Stimulated activated CD8-positive, alpha-beta memory T cell treated with anti-CD3 and anti-CD28 coated beads, Interleukin-4, amount 100 ng/mL, for 4 hours (primary cell): ENCODE measurements at places on chromosomes 2 and 18.

- DNase-seq = no peak
These were observed 4.0 kb downstream of the IFT172 start for GRCh38 chr2:27485496-27485895.

- DNase-seq = no peak
These were observed 495 bp upstream of the TTC32 start for GRCh38 chr2:19902216-19902740.

- no peak for DNase-seq
These were observed 76.0 kb upstream of the DSG1 start for GRCh38 chr18:31241900-31242409.

DNA sequence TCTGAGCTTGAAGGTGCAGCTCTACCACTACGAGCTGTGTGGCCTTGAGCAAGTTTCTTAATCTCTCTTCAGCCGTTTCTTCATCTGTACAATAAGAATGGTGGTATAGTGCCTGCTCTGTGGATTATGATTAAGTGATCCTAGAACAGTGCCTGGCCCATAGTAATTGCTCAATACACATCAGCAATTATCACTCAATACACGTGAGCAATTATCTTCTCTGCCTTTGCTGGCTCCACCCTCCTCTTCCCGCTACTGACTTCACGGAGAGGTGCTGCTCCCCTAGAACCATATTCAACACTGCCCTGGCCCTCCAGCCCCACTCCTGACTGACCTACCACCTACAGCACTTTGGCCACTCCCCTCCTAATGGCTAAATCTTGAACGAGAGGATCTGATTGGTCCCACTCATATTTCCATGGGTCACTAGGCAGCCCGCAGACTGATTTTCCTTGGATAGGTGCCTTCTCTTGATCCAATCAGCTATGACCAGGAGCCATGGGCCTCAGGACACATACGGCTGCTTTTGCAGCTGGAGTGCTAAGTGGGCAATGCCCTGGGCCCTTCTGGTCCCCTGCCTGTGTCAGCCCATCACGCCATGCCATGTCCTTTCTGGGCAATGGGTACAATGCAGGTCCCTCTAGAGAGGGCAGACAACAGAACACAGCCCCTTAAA is 77.5 kb downstream of the STPG4 start:
- DNase-seq = no peak

DNA sequence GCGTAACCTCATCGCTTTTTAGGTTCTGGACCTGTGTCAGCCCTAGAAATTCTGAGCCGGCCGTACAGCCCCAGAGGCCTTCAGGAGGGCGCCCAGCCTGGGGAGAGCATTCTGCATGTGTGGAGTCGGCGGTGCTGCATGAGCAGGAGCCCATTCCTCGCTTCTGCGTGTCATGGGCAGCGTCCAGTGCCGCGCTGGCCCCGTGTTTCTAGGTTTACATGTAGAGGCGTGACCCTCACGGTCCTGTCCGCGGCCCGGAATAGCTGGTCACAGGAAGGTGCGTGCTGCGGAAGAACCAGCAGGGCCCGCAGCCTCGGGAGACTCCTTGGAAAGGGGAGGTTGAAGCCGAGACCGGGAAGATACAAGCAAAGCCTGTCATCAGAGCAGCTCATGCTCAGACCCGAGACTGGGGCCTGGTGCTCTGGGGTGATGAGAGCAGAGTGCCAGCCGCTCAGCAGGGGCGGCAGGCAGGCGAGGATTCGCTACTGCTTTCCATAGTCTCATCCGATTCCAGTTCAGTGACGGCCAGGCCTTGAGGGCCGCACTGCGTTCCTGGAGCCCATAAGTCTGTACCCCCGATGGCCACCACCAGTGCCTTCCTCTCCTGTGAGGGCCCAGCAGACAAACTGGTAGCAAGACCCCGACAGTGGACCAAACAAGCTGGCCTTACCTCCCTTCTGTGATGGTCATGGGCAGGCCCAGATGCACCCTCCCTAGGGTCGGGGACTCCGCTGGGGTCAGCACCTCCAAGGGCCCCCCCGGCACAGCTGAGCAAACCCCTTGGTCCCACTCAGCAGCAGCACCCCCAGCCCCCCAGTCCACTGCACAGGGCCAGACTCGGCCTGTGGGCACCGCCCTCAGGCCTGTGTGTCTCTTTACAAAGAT is 15.6 kb upstream of the NFATC1 start:
- DNase-seq = no peak

GRCh38 chr18:28062443-28062842 is 114.5 kb downstream of the CDH2 start:
- DNase-seq = no peak

DNA sequence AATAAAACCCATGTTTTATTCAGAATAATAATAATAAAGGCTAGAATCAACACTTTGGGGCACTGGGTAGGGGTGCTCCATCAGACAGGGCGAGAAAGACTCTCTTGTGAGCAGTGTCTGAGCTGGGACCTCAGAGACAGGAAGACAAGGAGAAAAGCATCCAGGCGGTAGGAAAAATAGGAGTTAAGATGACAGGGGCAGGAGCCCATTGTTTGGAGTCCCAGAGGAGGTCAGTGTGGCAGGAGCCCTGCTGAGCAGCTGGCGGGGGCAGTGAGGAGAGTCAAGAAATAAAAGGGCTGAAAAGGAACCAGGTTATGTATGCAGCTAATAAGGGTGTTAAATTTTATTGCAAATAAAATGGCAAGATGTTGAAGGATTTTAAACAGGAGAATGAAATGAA is 457.4 kb downstream of the FBXO15 start:
- no peak for DNase-seq

DNA sequence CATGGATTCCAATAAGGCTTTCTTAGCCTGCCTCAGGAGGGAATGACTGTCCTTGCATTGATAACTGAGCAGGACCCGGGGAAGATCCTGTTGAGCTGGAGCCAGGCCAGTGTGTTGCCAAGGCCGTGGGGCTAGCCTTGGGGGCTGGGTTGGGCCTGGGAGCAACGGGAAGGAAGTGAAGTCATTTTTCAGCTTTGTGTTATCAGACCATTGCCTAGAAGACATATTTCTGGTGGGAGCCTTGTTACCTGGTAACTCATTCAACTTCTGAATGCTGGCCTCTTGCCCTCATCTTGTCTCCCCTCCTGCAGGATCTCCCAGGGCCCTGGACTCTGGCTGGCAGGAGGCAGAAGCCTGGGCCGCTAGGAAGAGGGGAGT is 92.7 kb upstream of the MGAT5 start:
- no peak for DNase-seq

- no peak for DNase-seq
These were observed 148.8 kb upstream of the DLGAP1 start for GRCh38 chr18:4603955-4604354.

DNA sequence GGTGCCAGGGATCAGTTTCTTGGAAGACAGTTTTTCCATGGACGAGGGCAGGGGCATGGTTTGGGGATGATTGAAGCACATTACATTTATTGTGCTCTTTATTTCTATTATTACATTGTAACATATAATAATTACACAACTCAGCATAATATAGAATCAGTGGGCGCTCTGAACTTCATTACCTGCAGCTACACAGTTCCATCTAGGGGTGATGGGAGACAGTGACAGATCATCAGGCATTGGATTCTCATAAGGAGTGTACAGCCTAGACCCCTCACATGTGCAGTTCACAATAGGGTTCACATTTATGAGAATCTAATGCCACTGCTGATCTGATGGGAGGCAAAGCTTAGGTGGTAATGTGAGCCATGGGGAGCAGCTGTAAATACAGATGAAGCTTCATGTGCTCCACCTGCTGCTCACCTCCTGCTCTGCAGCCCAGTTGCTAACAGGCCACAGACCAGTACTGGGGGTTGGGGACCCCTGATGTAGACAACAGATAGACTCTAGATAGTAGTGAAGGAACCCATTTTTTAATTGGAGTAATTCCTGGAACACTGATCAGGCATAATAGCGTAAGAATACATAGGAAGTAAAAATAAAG is 41.5 kb upstream of the MC4R start:
- DNase-seq = no peak

GRCh38 chr2:45166229-45166890 is 157.1 kb upstream of the SIX2 start:
- DNase-seq = no peak

DNA sequence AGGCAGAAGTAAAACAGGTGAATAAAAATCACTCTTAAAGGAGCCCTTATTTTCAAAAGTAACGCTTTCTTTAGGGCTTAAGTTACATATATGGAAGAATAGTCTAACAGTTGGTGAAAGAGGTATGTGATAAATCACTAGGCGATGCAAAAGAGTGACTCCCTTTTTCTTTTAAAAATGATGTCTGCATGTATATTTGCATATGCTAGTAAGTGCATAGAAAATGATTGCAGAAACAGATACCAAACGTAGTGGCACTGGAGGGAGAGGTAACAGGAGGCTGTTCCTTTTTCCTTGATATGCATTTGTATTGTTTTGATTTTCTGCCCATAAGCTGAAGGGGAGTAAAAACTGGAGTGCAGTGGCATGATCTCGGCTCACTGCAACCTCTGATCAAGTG is 158.3 kb downstream of the PRPF40A start:
- DNase-seq = no peak

GRCh38 chr2:120552800-120553481 is 182.7 kb upstream of the GLI2 start:
- DNase-seq = no peak

- no peak for DNase-seq
These were observed 348.4 kb upstream of the REG3G start for GRCh38 chr2:78676921-78677696.

- DNase-seq = no peak
These were observed 5.0 kb downstream of the FZD7 start for GRCh38 chr2:202038471-202039277.

GRCh38 chr2:112175958-112176573 is 37.9 kb downstream of the FBLN7 start:
- DNase-seq = no peak

DNA sequence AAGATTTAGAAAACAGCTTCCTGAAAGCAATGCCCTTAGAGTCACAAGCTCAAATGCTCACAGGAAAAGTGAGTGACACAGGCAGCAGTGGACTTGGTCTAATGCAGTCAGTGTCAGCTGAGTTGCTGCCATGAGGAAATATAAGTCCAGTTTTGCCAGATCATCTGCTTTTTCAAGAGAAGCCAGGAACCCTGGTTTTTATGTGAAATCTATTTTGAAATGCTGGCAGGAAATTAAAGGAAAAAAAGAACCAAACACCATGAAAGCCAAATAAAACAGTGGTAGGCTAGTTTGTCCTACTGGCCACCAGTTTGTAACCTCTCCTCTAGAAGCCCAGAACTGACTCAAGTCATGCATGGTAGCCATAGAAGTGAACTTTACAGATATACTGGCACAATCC is 109.2 kb downstream of the THADA start:
- DNase-seq = no peak

DNA sequence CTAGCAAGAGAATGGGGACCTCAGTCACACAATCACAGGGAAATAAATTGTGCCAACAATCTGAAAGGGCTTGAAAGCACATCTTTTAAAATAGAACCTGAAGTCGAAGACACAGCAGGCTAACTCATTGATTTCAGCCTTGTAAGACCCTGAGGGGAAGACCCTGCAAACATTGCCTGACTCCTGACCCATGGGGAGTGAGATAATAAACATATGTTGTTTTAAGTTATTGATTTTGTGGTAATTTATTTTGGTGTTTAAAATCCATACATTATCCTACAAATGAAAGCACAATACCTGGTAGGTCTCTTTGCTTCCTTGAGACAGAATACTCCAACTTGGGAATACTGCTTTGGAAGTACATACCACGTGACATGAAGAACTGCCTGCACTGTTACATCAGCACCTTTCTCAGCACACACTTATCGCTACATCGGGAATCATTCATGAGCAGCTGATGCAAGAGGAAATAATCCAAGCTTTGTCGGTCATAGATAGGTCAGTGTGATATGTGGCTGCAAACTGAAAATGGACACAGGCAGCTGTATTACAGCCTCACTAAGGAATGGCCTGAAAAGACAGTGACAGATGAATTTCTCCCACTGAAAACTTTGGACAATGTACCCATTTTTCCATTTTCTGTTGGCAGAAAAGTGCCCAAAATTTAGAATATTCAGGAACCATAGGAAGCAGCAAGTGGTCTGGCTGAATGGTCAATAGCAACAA is 494.5 kb upstream of the MAP2 start:
- no peak for DNase-seq

- DNase-seq = no peak
These were observed 8.4 kb upstream of the POU3F3 start for GRCh38 chr2:104845552-104845931.

DNA sequence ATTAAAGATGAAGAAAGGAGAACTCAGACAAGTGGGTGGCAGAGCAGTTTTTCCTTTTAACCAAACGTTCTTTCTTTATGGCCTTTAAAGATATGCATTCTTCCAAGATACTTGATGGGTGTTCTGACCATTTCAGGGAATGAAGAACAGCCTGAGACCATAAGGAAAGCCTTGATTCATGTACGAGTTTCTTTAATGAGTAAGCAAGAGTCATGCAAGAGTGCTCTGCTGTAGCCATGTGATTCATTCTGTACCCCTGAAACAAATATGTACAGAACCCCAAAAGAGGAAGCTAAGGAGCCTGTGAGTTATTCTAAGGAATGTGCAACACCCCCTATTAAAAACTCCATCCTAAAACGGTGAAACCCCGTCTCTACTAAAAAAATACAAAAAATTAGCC is 372.8 kb downstream of the MTX2 start:
- DNase-seq = no peak

DNA sequence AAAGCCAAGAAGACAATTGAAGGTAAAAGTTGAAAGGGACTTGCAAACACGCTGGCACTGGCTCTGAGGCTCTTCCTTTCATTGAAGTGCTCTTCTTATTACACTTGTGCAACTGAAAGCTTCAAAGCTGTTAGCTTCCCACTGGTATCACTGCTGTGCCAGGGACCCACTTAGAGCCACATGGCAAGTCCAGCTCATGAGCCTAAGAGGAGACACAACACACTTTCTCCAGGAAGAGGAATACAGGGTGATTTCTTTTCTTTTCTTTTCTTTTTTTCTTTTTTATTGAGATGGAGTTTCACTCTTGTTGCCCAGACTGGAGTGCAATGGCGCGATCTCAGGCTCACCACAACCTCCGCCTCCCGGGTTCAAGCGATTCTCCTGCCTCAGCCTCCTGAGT is 218.2 kb downstream of the ATAD2B start:
- no peak for DNase-seq

GRCh38 chr2:120415060-120415459 is 69.1 kb downstream of the INHBB start:
- no peak for DNase-seq

GRCh38 chr2:200179151-200179550 is 127.3 kb upstream of the SPATS2L start:
- DNase-seq = no peak
